ENCODE measurements at places on chromosomes 7 and 10. TPM values are rescaled to one million over a fixed set of nuclear protein-coding genes. Genes with fewer than 3 reads are reported as not detected.

DNA sequence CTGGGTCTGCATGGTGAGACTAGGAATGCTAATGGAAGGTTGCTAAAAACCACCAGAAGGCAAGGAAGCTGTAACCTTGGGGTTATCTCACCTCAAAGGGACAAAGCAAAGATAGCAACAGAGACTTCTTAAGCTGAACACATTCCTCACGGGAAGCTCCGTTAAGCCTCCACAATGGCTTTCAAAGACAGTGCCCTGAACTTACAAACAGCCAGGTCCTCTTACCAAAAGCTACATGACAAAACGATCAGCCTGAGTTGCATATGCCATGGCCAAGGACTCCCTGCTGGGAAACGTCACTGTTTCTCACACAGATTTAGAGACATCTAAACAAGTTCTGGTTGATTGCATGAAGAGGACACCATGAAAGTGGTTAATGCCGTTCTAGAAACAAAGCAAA lies 52.7 kb downstream of the HTR5A start:
- H3K27me3 ChIP-seq = no peaks in the 10 kb centered on the region
- DNase-seq = no peak
- H3K27ac ChIP-seq = no peak overlapping the region

The C10orf62 gene
- total RNA-seq = 4.1 TPM

The PCLO gene
- 0.29 TPM for total RNA-seq

The PTPN20 gene
- total RNA-seq = not detected
